Stimulated activated CD8-positive, alpha-beta memory T cell treated with anti-CD3 and anti-CD28 coated beads, Interleukin-7, amount 100 ng/mL, for 48 hours (primary cell): ENCODE measurements at places on chromosomes 6 and 20.

GRCh38 chr6:16804546-16805242 lies 43.4 kb upstream of the ATXN1 start:
- DNase-seq: no peak

- no peak for DNase-seq
Observed at GRCh38 chr6:39493174-39493573, 170.7 kb upstream of the KCNK16 start.

- no peak for DNase-seq
Observed at GRCh38 chr6:137520520-137520919, 26.3 kb upstream of the OLIG3 start.

GRCh38 chr6:1781817-1782184 lies 172.1 kb downstream of the FOXC1 start:
- DNase-seq: no peak

DNA sequence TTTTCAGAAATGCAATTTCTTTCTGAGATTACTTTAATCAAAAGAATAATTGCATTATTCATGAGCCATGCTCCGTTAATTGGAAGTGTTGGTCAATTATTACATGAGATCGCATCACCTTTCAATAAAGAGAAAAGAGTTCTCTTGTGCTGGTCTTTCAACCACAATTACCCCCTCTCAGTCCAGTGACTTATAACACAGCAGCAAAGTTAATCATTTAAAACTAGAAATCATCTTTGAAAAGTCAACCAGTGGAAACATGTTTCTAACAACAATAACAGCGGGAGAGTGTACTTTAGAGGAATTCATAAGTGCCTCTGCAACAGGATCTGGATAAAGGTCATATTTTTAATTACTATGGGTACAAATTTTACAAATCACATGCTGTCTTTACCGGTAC lies 384.4 kb upstream of the AGPAT4 start:
- DNase-seq: no peak

DNA sequence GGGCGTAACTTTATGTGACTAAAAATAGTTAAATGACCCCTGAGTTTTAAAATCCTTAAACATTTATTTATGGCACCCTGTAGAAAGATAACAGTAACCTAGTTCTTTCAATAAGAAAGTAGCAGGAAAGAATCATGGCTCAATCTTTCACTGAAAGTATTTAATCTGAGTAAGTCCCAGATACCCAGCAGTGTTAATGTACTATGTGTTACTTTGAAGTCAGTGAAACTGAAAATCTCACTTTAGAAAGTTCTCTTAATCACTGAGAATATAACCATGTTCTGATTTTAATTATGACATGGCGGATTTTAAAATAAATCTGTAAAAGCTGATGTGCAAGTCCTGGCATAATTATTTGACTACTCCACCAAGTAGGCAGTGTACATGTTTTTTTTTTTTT lies 8.1 kb upstream of the HEY2 start:
- no peak for DNase-seq

GRCh38 chr6:42212442-42212841 lies 5.2 kb downstream of the MRPS10 start:
- no peak for DNase-seq

- DNase-seq: no peak
Observed at GRCh38 chr20:9403448-9403847, 110.9 kb upstream of the LAMP5 start.

- DNase-seq: no peak
Observed at GRCh38 chr6:47059216-47059885, 17.2 kb upstream of the ADGRF1 start.

GRCh38 chr6:11953641-11954040 lies 58.5 kb upstream of the HIVEP1 start:
- no peak for DNase-seq

DNA sequence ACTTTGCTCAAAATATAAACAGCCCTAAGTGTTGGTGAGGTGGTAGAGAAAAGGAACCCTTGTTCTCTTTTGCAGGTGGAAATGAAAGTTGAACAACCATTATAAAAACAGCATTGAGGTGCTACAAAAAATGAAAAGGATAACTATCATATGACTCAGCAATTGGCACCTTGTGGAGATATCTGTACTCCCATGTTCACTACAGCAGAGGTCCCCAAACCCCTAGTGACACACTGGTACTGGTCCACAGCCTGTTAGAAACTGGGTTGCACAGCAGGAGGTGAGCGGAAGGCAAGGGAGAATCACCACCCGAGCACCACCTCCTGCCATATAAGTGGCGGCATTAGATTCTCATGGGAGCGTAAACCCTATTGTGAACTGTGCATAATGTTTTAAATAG lies 267.4 kb upstream of the THEMIS start:
- DNase-seq: no peak

GRCh38 chr6:36426622-36427021 lies 16.0 kb downstream of the PXT1 start:
- no peak for DNase-seq

GRCh38 chr6:16704401-16705045 lies 56.7 kb downstream of the ATXN1 start:
- peak; percentile 68 for DNase-seq

DNA sequence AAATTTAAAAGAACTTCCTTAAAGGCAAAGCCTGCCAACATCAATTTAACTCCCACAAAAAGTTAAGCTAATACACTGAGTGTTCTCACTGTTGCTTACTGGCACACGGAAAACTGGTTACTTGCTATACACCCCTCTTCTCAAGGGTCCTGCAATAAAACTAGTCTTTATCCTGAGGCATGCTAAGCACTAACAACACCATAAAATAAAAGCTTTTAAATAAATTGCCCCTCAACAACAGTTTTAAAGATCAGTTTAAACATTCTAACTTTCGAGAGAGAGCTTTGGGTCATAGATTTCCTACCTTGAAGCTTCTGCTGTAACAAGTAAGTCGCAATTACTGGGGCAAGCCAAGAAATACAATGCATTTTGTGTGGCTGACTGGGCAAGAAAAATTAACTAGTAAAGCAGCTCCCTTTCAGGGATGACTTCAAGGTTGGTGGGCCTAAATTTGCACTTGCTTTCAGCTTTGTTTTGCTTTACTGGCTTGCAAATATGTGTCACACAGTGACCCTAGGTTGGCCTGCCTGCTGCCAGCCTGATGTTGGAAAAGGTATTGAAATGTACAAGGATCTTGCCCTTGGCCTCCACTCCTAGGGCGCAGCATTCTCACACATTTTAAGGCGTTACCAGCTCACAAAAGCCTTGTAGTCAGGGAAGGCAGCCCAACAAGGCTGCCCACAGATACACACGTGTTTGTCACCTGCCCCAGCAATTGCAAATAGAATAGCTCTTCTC lies 4.0 kb upstream of the HEY2 start:
- DNase-seq: no peak
